Left cardiac atrium (tissue), 4 donors: ENCODE measurements at places on chromosomes 3 and 15.

GRCh38 chr3:193313061-193313958 lies 65.2 kb downstream of the ATP13A5 start:
- DNase-seq: no peak

- DNase-seq: no peak
These were observed 13.3 kb downstream of the SEMA3G start for GRCh38 chr3:52431459-52432223.

GRCh38 chr3:52650439-52650838 lies 35.3 kb downstream of the PBRM1 start:
- no peak for DNase-seq

- no peak for DNase-seq
These were observed 134.7 kb upstream of the TSC22D2 start for GRCh38 chr3:150273396-150273795.

DNA sequence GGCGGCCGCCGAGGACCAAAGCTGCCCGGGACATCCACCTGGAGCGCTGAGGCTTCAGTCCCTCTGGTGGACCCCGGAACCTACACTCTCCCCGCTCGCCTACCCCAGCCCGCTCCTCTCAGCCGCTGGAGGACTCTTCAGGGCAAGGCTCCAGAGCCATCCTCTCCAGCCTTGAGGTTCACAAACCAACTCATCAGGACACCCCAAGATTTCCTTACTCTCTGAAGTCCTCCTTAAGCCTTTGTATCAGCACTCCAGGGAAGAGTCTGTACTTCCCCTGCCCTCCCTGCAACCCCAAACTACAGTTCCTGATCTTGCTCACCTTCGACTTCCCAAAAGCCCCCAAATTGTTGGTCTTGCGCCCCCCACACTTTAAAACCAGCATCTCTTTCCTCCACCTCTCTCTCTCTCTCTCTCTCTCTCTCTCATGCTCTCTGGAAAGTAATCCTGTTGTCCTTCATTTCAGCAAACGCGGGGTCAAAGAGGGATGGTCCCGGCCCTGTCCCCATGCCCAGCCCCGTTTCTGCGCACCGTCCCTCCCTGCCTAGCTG lies 438 bp downstream of the THBS1 start:
- no peak for DNase-seq

- DNase-seq: no peak
These were observed 36.3 kb downstream of the PAK2 start for GRCh38 chr3:196775938-196776337.

GRCh38 chr3:4251412-4251811 lies 51.8 kb upstream of the SETMAR start:
- DNase-seq: no peak

- no peak for DNase-seq
These were observed 116.5 kb upstream of the ALDH1A3 start for GRCh38 chr15:100762913-100763834.
